Adrenal gland (tissue), 19 donors: ENCODE measurements at places on chromosomes 13 and 19. TPM values are rescaled to one million over a fixed set of nuclear protein-coding genes. Genes with fewer than 3 reads are reported as not detected.
A peak's percentile ranks its signal among the peaks of the same experiment; 100 is the strongest.

GRCh38 chr19:19185853-19186740, 5.9 kb downstream of the BORCS8 start:
- H3K4me3 ChIP-seq: no peak overlapping the region
- H3K4me1 ChIP-seq: peaks cover 18% of the 10 kb centered on the region
- H3K36me3 ChIP-seq: no peaks in the 10 kb centered on the region
- peak; percentile 62 for DNase-seq
- H3K27me3 ChIP-seq: no peaks in the 10 kb centered on the region
- H3K27ac ChIP-seq: no peak overlapping the region

- no peaks in the 10 kb centered on the region for H3K27me3 ChIP-seq
- no peak overlapping the region for H3K4me3 ChIP-seq
- no peak overlapping the region for H3K27ac ChIP-seq
- H3K4me1 ChIP-seq: no peaks in the 10 kb centered on the region
These were observed 5.4 kb upstream of the LRFN1 start for GRCh38 chr19:39325778-39326665.

- no peaks in the 10 kb centered on the region for H3K36me3 ChIP-seq
- peaks cover 6% of the 10 kb centered on the region for H3K27me3 ChIP-seq
- H3K27ac ChIP-seq: no peak overlapping the region
- no peak for DNase-seq
- peaks cover 7% of the 10 kb centered on the region for H3K4me1 ChIP-seq
These were observed 753 bp upstream of the WIZ start for GRCh38 chr19:15450528-15450890.

GRCh38 chr19:4316956-4317355, 12.6 kb downstream of the FSD1 start:
- H3K36me3 ChIP-seq: no peaks in the 10 kb centered on the region
- no peaks in the 10 kb centered on the region for H3K4me1 ChIP-seq
- H3K4me3 ChIP-seq: no peak overlapping the region
- no peaks in the 10 kb centered on the region for H3K27me3 ChIP-seq
- no peak for DNase-seq
- no peak overlapping the region for H3K27ac ChIP-seq

- no peaks in the 10 kb centered on the region for H3K27me3 ChIP-seq
- H3K36me3 ChIP-seq: no peaks in the 10 kb centered on the region
- no peak overlapping the region for H3K4me3 ChIP-seq
These were observed 21.9 kb downstream of the ZSWIM4 start for GRCh38 chr19:13817018-13817614.

- H3K27ac ChIP-seq: no peak overlapping the region
- H3K36me3 ChIP-seq: no peaks in the 10 kb centered on the region
- no peak for DNase-seq
- H3K4me3 ChIP-seq: no peak overlapping the region
These were observed 4.2 kb downstream of the MED16 start for GRCh38 chr19:888581-889385.

Gene ZNF738
- total RNA-seq: 4.3 TPM

Gene CCDC8
- total RNA-seq: 35.2 TPM

DNA sequence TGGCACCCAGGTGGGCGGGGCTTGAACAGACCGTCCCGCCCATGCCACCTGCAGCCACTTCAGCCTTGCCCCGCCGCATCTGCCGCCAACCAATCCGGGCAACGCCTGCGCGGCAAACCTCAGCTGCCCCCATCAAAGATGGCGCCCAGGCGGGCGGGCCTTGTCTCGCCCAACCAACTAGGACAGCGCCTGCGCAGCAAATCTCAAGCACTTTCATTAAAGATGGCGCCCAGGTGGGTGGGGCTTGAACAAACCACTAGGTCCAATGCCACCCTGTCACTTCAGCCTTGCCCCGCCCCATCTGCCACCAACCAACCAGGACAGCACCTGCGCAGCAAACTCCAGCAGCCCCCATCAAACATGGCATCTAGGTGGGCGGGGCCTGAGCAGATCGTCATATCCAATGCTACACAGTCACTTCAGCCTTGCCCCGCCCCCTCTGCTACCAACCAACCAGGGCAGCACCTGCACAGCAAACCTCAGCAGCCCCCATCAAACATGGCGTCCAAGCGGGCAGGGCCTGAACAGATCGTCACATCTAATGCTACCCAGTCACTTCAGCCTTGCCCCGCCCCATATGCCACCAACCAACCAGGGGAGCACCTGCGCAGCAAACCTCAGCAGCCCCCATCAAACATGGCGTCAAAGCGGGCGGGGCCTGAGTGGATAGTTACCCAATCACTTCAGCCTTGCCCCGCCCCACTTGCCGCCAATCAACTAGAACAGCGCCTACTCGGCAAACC, 1.4 kb downstream of the PEG3 start:
- no peak overlapping the region for H3K4me3 ChIP-seq
- H3K36me3 ChIP-seq: no peaks in the 10 kb centered on the region
- peak; percentile 99 for DNase-seq
- no peaks in the 10 kb centered on the region for H3K27me3 ChIP-seq

GRCh38 chr19:36115453-36116343, at the start of gene TBCB:
Gene TBCB, plus strand, starts transcription at chr19:36115468. Its CDS starts 93 bp downstream, at chr19:36115561.
- peaks cover 7% of the 10 kb centered on the region for H3K4me1 ChIP-seq
- no peak for DNase-seq
- peak within 1 kb of the TSS; percentile 4 for H3K4me3 ChIP-seq
- no peaks in the 10 kb centered on the region for H3K27me3 ChIP-seq
- H3K36me3 ChIP-seq: no peaks in the 10 kb centered on the region

- no peak overlapping the region for H3K27ac ChIP-seq
- peaks cover 4% of the 10 kb centered on the region for H3K4me1 ChIP-seq
- H3K27me3 ChIP-seq: peaks cover 13% of the 10 kb centered on the region
- H3K36me3 ChIP-seq: no peaks in the 10 kb centered on the region
- H3K4me3 ChIP-seq: no peak overlapping the region
These were observed 4.6 kb downstream of the CPAMD8 start for GRCh38 chr19:17021793-17022590.

Gene ZNF790
- total RNA-seq: 4.6 TPM

DNA sequence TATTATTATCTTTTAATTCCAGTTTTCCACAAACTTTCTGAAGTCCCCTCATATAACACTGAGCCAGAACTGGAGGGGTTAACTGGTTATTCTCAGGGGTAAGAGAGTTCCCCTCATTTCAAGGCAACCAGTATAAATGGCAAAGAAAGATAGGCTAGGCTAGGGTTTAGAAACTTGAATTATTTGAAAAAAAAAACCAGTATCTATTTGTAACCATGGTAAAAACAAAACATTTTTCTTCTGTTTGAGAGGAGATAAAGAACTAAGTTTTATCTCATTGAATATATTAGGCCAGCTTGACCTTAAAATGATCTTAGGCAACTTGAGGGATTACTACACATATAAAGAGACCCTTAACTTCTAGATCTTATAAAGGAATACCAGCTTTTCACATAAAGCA, 19.6 kb downstream of the SUPT20H start:
- no peak for DNase-seq
- no peak overlapping the region for H3K4me3 ChIP-seq
- H3K27ac ChIP-seq: no peak overlapping the region
- H3K27me3 ChIP-seq: no peaks in the 10 kb centered on the region

DNA sequence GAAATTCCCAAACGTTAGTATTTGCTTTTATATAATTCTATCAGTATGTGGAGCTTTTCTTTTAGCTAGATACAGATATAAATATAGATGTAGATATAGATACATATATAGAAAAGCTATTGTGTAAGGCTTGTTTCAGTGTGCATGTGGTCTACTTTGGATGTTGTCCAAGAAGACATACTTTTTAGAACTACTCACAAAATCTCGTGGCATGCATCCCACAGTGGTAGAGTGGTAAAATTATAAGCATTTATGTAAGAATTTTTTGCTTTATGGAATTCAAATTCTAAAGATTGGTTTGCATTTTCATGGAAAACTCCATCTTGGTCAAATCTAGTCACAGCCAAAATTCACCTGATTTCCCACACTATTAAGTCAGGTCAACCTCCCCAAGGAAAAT, 880.4 kb downstream of the EFNB2 start:
- no peaks in the 10 kb centered on the region for H3K4me1 ChIP-seq
- H3K36me3 ChIP-seq: no peaks in the 10 kb centered on the region
- no peaks in the 10 kb centered on the region for H3K27me3 ChIP-seq

- no peaks in the 10 kb centered on the region for H3K4me1 ChIP-seq
- H3K27me3 ChIP-seq: no peaks in the 10 kb centered on the region
- no peaks in the 10 kb centered on the region for H3K36me3 ChIP-seq
- H3K27ac ChIP-seq: no peak overlapping the region
These were observed 494.9 kb downstream of the GPC6 start for GRCh38 chr13:93721483-93721882.

Gene GJA3
- not detected for total RNA-seq

Gene NLRP7
- not detected for total RNA-seq

Gene ATXN8OS
- total RNA-seq: not detected

- H3K4me3 ChIP-seq: no peak overlapping the region
- H3K36me3 ChIP-seq: no peaks in the 10 kb centered on the region
- no peaks in the 10 kb centered on the region for H3K4me1 ChIP-seq
- no peaks in the 10 kb centered on the region for H3K27me3 ChIP-seq
These were observed 118.8 kb upstream of the FRY start for GRCh38 chr13:31912647-31913401.

GRCh38 chr13:39776439-39776838, 121.0 kb downstream of the COG6 start:
- DNase-seq: no peak
- no peaks in the 10 kb centered on the region for H3K4me1 ChIP-seq
- H3K4me3 ChIP-seq: no peak overlapping the region
- no peak overlapping the region for H3K27ac ChIP-seq
- no peaks in the 10 kb centered on the region for H3K27me3 ChIP-seq

Gene CEACAM4
- 1.6 TPM for total RNA-seq

DNA sequence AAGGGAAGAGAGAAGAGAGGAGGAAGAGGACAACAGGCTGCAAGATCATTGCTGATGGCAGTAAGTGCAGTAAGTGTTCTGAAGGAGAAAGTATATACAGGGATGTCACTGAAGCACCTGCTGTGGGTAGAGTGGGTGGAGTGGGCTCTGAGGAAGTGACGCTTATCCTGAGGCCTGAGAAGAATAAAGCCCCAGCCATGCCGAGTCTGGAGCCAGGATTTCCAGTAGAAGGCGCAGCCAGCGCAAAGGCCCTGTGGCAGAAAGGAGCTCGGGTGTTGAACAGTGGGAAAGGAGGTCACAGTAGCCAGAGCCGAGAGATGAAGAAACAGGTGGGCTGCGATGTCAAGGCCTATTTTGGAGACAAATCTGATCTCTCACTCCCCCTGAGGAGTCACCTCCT, 31.8 kb upstream of the ADGRE5 start:
- H3K4me3 ChIP-seq: no peak overlapping the region
- H3K27me3 ChIP-seq: no peaks in the 10 kb centered on the region
- DNase-seq: no peak
- no peaks in the 10 kb centered on the region for H3K36me3 ChIP-seq
- H3K4me1 ChIP-seq: no peaks in the 10 kb centered on the region

Gene RETN
- total RNA-seq: not detected

DNA sequence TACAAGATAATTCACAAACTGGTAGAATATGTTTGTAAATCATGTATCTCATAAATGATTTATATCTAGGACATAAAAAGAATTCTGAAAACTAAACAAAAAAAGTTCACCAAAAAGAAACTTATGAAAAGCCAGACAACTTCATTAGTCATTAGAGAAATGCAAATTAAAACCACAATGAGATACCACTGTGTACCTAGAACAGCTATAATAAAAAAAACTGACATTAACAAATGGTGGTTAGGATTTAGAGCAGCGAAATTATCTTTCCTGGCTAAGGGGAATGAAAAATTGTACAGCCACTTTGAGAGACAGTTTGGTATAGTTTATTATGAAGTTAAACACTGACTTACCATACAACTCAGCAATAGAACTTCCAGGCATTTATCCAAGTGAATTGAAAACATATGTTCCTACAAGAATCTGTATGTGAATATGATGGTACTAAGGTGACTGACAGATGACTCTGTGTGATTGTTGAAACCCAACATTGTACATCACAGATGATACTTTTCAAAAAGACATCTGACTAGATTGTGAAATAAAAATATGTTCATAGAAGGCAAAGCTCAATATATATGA, 41.8 kb downstream of the UGGT2 start:
- H3K4me3 ChIP-seq: no peak overlapping the region
- H3K27ac ChIP-seq: no peak overlapping the region
- no peaks in the 10 kb centered on the region for H3K36me3 ChIP-seq
- no peaks in the 10 kb centered on the region for H3K4me1 ChIP-seq

Gene WTIP
- total RNA-seq: 15.1 TPM

DNA sequence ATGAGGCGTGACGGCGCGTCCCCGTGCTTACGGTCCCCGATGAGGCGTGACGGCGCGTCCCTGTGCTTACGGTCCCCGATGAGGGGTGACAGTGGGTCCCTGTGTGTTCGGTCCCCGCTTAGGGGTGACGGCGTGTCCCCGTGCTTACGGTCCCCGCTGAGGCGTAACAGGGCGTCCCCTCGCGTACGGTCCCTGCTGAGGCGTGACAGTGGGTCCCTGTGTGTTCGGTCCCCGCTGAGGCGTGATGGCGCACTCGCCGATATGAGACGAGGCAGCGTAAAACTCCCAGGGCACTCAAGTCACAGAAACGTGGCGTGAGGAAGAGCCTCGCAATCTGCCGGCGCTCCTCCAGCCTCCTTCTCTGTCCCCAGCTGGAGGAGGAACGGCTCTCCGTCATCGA, 20.9 kb downstream of the CFAP97D2 start:
- no peak for DNase-seq
- H3K4me3 ChIP-seq: no peak overlapping the region
- peaks cover 12% of the 10 kb centered on the region for H3K27me3 ChIP-seq

- no peak overlapping the region for H3K4me3 ChIP-seq
- H3K36me3 ChIP-seq: no peaks in the 10 kb centered on the region
- H3K27ac ChIP-seq: no peak overlapping the region
- H3K27me3 ChIP-seq: no peaks in the 10 kb centered on the region
- no peaks in the 10 kb centered on the region for H3K4me1 ChIP-seq
- DNase-seq: peak; percentile 80
These were observed 19.7 kb upstream of the EDDM13 start for GRCh38 chr19:56252699-56253422.

- no peaks in the 10 kb centered on the region for H3K27me3 ChIP-seq
- H3K27ac ChIP-seq: no peak overlapping the region
- H3K36me3 ChIP-seq: no peaks in the 10 kb centered on the region
These were observed 44.5 kb downstream of the TMEM255B start for GRCh38 chr13:113803409-113804016.

- peak; percentile 95 for DNase-seq
- no peaks in the 10 kb centered on the region for H3K27me3 ChIP-seq
- peak overlapping the region; percentile 61 for H3K27ac ChIP-seq
- peak overlapping the region; percentile 87 for H3K4me3 ChIP-seq
- peaks cover 8% of the 10 kb centered on the region for H3K36me3 ChIP-seq
These were observed 12.6 kb upstream of the ZNF414 start for GRCh38 chr19:8526345-8527091.

Gene LHB
- 1.8 TPM for total RNA-seq

GRCh38 chr13:36630181-36630803, 43.5 kb upstream of the SERTM1 start:
- no peak overlapping the region for H3K4me3 ChIP-seq
- no peaks in the 10 kb centered on the region for H3K27me3 ChIP-seq
- H3K4me1 ChIP-seq: no peaks in the 10 kb centered on the region
- H3K27ac ChIP-seq: no peak overlapping the region

Gene ZNF888
- 3.3 TPM for total RNA-seq

Gene EPS8L1
- 2.1 TPM for total RNA-seq
